Left ventricle myocardium superior (tissue), 1 donor: ENCODE measurements at places on chromosomes 2 and 18. TPM values are rescaled to one million over a fixed set of nuclear protein-coding genes. Genes with fewer than 3 reads are reported as not detected.

- no peak for DNase-seq
These were observed 778.3 kb downstream of the TRIB2 start for GRCh38 chr2:13495051-13495450.

Gene FSIP2
- 0.20 TPM for total RNA-seq

GRCh38 chr18:48736321-48737260, 197.8 kb downstream of the CTIF start:
- no peak for DNase-seq

Gene CAD
- total RNA-seq: 8.5 TPM

Gene ASPRV1
- total RNA-seq: 0.84 TPM

GRCh38 chr2:68849579-68850030, 21.6 kb downstream of the BMP10 start:
- DNase-seq: no peak
